ENCODE measurements at places on chromosomes 16 and 17.
A peak's percentile ranks its signal among the peaks of the same experiment; 100 is the strongest.

- no peak for DNase-seq
These were observed 7.1 kb downstream of the P2RX5 start for GRCh38 chr17:3688852-3689261.

DNA sequence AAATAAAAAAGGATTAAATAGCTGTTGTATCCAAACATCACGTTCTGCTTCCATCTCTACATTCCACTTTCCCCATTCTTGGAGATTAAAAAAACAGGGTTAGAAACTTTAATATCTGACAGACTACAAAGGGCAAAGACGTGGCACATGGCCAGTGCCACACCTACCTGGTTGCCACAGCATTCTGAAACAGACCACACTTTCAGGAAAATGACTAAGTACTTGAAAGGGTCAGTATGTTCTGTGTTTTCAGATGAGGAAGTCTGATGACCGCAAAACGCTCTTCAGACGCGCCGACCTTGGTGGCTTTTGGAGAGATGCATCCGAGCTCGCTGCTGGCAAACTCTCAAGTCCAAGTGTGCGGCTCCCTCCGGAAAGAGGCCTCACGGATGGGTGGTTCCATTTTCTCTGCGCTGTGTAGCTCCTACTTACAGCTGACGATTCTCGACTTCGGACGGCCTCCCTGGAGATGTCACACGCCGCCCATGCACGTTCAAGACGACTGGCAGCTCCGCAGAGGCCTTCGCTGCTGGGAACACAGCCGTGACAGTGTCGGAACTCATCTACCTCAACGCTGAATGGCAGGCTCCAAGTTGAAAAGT is 15.5 kb downstream of the MAP1LC3B start:
- DNase-seq, result no peak

DNA sequence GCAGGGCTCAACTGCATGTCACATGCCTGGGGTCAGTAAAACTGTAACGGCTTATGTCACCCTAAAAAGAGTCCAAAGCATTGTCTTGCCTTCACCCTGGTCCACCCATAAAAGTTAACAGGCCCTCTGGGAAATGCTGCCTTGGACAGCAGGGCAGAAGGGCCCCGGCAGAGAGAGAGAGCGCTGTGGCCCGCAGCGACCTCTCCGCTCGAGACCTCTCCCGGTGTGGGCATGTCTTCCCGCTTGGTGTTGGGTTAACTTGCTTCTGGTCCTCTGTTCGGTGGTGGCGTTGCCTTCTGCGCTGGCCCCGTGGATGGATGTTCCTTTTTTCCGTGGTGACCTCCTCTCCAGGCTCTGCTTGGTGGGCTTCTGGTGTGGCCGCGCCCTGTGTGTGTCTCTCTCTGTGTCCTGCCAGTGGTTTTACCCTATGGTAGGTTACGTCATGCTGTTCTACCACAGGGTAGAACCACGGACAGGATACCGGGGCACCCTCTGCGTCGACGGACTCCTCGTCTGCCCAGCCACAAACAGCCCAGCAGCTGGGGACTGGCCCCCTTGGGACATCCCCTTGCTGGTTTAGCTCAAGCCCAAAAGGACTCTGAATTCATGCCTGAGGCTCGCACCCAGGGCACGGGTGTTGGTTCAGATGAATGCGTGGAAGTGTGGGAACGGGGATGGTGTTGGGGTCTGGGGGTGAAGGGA is 18.3 kb upstream of the CLEC18A start:
- DNase-seq, result no peak

GRCh38 chr16:89388536-89388935 is 101.8 kb downstream of the ANKRD11 start:
- no peak for DNase-seq

DNA sequence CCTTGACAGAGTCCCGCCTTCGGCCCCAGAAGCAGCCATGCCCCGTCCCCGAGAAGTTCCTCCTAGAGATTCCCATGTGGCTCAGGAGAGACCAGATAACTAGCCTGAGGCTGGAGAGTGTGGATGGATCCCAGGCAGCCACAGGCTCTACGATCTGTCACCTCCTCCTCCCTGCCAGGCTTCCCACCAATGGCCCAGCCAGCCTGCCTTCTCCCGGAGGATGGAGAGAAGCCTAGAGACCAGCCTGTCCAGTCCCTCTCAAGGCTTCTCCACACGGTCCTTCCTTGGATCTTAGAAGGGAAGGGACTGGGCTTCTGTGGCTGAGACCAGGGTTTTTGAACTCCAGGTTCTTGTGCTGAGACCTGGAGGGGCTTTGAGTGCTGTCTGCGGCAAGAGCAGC is 1.6 kb upstream of the SMTNL2 start:
- no peak for DNase-seq

- DNase-seq, result no peak
These were observed 27.5 kb upstream of the KRT17 start for GRCh38 chr17:41651625-41652460.

- DNase-seq, result no peak
These were observed 6.4 kb upstream of the ARL4D start for GRCh38 chr17:43392397-43392796.

- DNase-seq, result no peak
These were observed 7.1 kb upstream of the SPNS3 start for GRCh38 chr17:4426499-4427208.

DNA sequence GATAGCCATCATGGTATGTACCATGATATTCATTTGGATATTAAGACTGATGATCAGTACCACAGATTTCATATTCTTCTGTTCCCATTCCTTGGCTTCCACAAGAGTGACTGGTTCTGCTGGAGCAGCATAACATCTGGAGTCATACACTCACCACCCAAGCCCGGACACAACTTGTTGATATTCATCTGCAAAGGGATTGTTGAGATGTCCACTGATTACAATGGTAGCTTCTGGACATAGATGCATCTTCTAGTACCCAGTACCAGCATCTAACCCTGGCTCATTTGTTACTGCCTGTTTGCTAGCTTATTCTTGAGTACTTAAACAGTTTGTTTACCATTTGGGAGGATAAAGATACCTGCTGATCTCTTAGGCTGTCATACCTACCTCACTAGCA is 235.7 kb upstream of the AXIN2 start:
- no peak for DNase-seq

GRCh38 chr17:13302419-13302818 is 284.6 kb upstream of the ELAC2 start:
- DNase-seq, result no peak

DNA sequence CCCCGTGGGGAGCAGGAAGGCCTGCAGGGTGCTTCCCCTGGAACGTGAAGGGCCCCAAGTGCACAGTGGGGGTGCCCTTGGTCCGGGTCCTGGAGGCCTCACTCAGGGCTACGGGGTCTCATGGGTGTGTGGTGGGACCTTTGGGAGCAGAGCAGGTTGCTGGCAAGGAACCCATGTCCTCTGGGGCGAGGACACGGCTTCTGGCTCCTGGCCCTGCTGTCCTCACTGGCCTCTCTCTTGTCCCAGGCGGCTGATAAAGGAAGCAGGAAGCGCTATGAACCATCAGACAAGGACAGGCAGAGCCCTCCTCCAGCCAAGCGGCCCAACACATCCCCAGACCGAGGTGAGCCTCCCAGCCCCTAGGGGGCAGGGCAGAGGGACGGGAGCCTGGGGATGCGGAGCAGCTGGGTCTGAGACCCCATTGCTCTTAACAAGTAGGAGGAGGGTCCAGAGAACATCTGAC is 9.8 kb upstream of the IL17C start:
- no peak for DNase-seq

- no peak for DNase-seq
These were observed 108.8 kb downstream of the AMFR start for GRCh38 chr16:56316545-56316944.

DNA sequence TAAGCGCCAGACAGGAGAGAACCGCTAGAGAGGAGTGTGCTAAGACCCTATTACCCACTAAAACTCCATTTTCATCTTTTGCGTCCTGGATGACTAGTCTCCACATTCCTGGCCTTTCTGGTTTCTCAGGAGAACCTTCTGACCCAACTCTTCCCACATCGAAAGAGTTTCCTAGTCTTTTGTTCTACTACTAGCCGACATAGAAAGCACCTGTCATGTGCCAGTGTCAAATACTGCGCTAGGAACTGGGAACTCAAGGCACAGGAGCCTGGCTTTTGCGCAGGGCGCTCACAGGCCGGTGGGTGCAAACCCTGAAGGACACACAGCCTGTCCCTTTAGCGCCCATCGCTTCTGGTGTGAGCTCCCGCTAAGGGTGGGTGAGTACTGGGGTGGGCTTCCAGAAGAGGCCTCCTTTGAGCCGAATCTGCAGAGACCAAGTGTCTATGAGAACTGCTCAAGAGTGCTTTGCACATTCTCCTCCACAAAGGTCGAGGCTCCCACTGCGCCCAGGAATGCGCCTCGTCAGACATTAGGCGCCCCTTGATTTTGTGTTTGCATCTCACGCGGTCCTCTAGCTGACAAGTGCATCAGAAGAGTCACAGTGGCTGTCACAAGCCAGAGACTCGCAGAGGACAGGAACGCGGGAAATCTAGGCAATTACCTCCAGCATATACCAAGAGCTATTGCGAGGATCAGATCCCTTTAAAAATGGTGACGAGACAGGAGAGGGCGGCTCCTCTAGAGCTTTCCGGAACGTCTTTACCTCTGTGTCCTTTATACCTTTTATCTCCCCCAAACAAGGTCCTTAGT is 2.0 kb upstream of the PSMB3 start:
- no peak for DNase-seq

- DNase-seq, result no peak
These were observed 3.6 kb downstream of the ZNF267 start for GRCh38 chr16:31876951-31877828.

DNA sequence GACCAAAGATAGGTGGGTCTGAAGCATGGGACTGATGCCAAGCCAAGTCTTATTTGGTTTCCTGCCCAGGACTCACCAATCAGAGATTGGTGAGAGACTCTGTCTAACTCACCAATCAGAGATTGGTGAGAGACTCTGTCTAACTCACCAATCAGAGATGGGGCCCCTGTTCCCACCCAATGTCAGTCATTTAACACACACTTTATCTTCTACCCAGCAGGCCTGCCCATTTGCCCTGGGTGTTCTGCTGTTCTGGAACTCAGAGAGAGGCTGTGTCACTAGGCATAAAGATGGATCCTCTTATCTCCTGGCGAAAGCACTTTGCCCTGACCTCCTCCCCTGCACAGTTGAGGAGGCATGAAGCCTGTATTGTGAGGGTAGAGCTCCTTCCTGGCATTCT is 5.4 kb upstream of the RHOT1 start:
- DNase-seq, result no peak

GRCh38 chr17:57631871-57632270 is 113.2 kb downstream of the CCDC182 start:
- DNase-seq, result no peak

DNA sequence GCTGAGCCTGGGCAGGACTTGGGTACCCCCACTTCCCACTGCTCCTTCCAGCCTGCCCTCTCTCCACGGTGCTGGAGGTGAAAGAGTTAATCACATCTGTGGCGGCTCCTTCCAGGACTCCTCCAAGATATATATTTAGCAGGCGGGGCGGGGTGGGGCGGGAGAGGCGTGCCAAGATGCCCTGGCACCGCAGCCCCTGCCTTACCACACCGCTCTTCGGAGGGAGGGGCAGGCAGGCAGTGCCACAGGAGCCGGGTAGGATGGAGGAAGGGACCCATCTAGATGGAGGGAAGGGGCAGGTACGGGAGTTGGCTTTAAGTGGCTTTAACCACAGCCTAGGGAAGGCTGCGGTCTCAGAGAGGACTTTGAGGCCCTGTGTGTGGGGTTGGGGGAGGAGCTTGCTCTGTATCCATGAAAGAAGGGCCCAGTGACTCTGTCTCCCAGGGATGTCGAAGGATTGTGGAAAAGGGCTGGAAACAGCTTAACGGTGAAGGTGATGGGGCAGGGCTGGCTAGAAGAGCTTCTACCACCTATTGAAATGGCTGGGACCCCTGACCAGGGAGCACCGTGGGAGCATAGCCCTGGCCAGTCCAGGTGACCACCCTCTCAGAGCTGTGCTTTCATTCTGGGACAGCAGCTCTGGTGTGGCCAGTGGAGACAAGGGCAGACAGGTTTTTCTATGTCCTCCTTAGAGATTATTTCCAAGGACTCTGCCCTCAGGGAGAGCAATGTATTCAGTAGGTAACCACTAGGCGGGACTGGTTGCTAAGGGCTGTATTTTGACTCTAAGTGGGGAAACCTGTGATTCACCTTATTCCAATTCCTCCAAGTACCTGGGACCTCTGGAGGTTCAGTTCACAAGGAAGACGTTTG is 13.0 kb downstream of the GPR142 start:
- no peak for DNase-seq

- no peak for DNase-seq
These were observed 22.6 kb upstream of the COQ7 start for GRCh38 chr16:19044769-19045168.

DNA sequence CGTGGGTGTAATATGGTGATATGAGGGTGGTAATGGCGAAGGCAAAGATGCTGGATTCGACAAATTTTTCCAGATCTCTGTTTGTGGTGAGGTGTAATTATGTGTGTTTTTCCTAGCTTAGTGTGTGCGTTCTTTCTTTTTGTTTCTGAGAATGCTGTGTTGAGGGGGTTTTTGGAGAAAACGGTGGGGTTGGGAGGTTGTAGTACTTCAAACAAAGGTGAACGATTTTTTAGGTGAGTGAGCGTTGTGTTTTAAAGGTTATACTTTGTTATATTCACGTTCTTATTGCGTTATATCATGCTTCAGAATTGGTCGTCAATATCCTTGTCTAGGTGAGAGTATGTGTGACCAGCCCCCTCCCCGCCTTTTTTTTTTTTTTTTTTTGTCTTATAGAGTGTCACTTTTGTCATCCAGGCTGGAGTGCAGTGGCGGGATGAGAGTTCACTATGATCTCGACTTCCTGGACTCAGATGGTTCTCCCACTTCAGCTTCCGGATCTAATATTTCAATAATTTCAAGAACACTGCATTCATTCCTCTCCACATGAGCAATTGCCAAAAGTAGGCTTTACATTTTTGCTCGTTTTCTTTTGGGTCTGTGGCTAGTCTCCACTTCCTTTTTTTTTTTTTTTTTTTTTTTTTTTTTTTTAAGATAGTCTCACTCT is 82.2 kb upstream of the RNU2-1 start:
- DNase-seq, result no peak

DNA sequence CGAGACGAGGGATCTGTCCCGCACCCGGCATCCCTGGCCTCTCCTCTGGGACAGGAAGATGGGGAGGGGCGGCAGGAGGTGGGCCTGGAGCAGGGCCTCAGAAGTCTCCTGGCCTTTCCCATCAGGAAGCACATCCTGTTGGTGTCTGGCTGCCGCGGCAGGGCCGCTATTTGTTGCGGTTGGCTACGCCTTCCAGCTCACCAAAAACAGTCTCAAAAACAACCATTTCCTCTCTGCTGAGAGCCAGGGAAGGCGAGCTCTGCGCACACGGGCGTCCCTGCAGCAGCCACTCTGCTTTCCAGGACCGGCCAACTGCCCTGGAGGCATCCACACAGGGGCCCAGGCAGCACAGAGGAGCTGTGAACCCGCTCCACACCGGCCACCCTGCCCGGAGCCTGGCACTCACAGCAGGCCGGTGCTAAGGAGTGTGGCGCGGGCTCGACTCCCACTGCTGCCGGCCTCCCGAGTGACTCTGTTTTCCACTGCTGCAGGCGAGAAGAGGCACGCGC is at the start of gene TMEM204:
TSS of gene TMEM204 (plus strand) at position 224 of the 509 bp plus-strand sequence. CDS start 610 bp downstream, outside the sequence.
- no peak for DNase-seq

GRCh38 chr17:57892146-57892819 is 42.4 kb upstream of the MRPS23 start:
- peak; percentile 71 for DNase-seq

GRCh38 chr17:8163978-8164814 is 1.4 kb upstream of the VAMP2 start:
- DNase-seq, result peak; percentile 59
